ENCODE measurements at places on chromosomes 2 and 18. TPM values are rescaled to one million over a fixed set of nuclear protein-coding genes. Genes with fewer than 3 reads are reported as not detected.

GRCh38 chr2:231190531-231191197 is 7.8 kb upstream of the ARMC9 start:
- DNase-seq: peak; percentile 86

- no peak for DNase-seq
Observed at GRCh38 chr2:602571-603359, 74.4 kb downstream of the TMEM18 start.

- DNase-seq: no peak
Observed at GRCh38 chr18:6056171-6056910, 161.0 kb upstream of the TMEM200C start.

- DNase-seq: no peak
Observed at GRCh38 chr2:74039611-74040010, 54.9 kb downstream of the TET3 start.

DNA sequence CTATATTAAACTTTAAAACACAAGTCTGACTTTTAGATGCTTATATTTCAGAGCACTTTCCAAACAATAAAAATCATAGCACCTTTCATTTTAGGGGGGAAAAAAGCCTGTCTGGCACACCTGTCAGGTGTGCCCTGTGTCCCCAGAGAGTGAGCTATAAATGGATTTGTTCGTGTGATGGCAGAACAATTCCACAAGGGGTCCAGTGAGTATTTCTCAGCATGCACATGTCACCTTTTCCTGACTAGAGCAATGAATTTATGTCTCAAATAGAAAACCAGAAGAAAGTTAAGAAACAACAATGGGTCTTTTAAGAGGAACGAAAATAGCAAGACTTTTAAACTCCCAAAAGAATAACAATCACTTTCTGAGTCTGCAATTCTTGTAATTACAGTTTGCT is 55.9 kb downstream of the ACVR1C start:
- DNase-seq: no peak

GRCh38 chr2:128779301-128780095 is 460.8 kb upstream of the HS6ST1 start:
- DNase-seq: no peak

DNA sequence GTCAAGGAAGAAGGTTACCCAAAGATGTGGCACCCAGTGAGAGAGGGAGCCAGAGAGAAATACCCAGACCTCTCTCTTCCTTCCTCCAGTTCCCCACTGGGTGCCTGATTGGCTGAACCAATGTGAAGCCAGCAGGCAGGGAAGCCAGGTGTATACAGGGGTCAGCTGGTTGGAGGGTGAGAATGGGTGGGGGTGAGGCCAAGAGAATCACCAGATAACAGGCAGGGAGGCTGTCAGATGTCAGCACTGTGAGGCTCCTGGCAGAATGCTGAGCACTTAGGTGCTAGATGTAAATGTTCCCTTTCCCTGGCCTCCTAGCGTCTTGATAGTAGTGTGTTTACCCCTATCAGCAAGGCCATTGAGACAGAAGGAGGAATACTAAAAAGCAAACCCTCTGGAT is 104.0 kb upstream of the MGAT5 start:
- DNase-seq: no peak

- DNase-seq: no peak
Observed at GRCh38 chr2:44715671-44716081, 225.8 kb upstream of the SIX3 start.

- DNase-seq: peak; percentile 50
Observed at GRCh38 chr2:200156166-200156835, 150.2 kb upstream of the SPATS2L start.

- no peak for DNase-seq
Observed at GRCh38 chr18:42268186-42268725, 313.2 kb downstream of the PIK3C3 start.

DNA sequence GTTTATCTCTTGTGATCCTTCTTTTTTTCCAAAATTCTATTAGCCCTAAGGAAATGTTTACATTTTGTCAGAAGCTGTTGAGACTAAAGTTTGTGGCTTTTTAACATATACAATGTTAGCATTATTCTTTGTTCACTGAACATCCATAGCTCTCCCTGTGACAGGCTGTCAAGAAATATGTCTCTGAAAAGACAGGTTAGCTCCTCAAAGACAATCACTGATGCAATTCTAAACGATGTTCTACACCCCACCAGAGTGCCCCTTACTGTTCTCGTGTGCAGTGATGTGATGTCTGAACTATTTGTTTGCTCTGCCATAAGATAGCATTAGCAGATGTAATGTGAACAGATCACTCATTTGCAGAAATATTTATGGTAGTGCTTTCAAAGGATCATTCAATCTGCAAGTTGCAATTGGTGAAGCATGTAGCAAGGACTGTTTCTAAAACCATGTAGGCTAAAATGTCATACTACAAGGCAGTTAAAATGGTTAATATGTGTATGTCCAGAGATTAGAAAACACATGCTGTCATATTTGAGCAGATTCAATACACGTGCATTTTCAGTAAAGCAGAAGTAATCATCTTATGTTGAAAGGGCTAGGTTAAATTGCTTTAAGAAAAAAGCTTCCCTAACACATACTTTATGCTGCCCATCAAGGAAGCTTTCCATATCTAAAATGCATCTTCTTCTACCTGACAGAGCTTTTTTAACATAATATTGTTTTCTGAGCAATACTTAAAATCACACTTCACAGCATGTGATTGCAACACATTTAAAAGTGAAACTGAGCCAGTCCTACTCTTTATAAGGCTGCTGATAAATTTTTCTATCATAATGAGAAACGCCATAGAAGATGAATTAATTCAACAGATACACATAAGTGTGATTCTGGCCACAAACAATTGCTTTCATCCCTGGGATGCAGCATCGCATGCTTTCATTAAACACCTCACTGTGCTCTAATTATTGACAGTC is 285.7 kb upstream of the UBE2E3 start:
- no peak for DNase-seq

Gene AQP4
- 0.40 TPM for total RNA-seq

- DNase-seq: no peak
Observed at GRCh38 chr2:228673876-228674554, 492.5 kb upstream of the SPHKAP start.

DNA sequence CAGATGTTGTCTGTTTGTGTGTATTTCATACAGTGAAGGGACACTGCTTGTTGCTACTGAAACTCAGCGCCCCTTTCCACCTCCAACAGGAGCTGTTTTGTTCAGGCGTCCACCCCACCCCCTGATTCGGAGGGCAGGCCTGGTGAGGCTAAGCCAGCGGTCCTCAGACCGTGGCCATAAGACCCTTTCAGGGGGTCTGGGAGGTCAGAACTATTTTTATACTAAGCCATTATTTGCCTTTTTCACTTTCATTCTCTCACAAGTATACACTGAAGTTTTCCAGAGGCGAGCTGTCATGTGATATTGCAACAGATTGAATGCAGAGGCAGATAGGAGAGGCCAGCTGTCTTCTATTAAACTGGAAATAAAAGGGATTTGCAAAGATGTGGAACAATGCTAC is 39.7 kb upstream of the IGFBP5 start:
- DNase-seq: peak; percentile 81

GRCh38 chr2:51624995-51625394 is 593.1 kb upstream of the NRXN1 start:
- DNase-seq: no peak

Gene AQP12B
- not detected for total RNA-seq

DNA sequence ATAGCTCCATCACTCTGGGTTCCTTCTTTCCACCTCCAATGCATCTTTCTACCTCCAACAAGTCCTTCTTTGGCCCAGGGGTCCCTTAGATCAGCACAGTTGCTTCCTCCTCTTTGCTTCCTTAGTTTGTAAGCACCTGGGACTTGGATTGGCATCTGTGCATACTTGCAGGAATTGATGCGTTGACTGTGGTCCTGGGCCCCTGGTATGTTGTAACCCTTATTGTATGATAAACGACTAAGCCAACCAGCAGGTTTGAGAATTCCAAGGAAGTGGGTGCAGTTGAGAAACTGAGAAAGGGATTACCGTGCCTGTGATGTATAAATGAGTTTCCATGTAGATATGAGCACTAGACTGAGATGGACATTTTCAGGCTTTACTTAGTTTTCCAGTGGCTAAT is 55.9 kb downstream of the ARHGAP28 start:
- DNase-seq: no peak

Gene GPR148
- not detected for total RNA-seq

Gene VWC2L
- 0.21 TPM for total RNA-seq

DNA sequence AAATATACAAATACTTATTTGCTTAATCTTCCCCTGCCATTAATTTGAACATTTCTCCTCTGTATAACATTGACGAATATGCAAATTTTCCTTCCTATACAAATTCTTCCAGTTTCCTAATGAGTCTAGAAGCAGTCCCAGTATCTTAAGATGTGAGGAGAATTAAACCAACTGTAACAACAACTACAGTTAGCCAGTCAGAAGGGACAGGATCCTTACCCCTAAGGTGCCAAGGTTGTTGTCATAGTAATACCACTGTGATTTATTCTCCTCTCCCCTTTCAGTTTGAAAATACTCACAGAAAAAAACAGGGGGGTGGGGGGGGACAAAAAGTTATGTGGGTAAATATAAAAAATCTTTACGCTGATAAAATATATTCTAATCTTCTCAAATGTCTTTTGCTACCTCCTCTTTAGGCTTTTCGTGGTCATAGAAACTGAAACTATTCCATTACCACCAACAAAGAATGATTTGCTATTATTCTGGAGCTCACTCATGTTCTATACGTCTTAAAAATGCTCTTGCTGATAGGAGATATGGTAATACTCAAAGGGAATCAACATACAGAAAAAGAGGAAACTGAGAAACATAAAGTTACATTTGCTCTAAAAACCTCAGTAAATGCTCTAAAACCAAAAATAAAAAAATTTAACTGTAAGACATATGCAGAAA is 107.6 kb downstream of the MEMO1 start:
- DNase-seq: no peak

- no peak for DNase-seq
Observed at GRCh38 chr2:31748041-31748440, 167.3 kb upstream of the SRD5A2 start.

DNA sequence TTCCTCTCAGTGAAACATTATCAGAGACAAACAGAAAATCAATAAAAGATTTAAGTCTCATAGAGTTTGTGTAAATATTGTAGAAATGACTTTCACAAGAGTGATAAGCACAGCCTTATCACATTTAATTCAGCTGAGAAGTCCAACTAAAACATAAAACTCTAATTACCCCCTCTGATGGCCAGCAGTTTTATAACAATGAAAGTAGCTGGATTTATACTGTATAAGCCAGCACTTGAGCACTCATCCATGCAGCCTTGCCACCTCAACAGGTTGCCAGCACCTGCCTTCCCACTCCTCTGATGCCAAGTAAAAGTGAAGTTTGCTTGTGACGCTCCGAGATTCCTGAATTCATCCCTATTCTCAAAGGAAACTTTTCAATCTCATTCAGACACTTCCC is 103.0 kb upstream of the STK39 start:
- no peak for DNase-seq

Gene CAMKMT
- total RNA-seq: 17.4 TPM

DNA sequence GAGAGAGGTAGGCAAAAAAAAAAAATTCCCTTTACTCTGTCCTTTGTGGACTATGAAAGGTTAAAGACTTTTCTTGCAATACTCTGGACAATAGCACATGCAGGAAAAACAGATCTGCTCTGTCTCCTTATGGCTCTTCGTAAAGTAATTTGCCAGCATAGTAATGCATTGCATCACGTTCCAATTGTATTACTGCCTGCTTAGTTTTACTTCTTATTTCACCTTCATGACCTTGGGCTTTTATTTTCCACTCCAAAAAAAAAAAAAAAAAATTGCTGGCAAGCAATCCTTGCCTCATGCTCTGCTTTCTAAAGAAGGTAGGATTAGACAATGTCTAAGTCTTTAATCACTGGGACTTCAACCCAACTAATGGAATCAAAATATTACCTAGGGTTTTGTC is 1802.7 kb downstream of the SUCLG1 start:
- no peak for DNase-seq

Gene DES
- 933 TPM for total RNA-seq

- no peak for DNase-seq
Observed at GRCh38 chr2:166926657-166927056, 38.4 kb downstream of the XIRP2 start.

- DNase-seq: no peak
Observed at GRCh38 chr2:121489284-121489683, 41.4 kb upstream of the RNU4ATAC start.

Gene STARD6
- not detected for total RNA-seq

DNA sequence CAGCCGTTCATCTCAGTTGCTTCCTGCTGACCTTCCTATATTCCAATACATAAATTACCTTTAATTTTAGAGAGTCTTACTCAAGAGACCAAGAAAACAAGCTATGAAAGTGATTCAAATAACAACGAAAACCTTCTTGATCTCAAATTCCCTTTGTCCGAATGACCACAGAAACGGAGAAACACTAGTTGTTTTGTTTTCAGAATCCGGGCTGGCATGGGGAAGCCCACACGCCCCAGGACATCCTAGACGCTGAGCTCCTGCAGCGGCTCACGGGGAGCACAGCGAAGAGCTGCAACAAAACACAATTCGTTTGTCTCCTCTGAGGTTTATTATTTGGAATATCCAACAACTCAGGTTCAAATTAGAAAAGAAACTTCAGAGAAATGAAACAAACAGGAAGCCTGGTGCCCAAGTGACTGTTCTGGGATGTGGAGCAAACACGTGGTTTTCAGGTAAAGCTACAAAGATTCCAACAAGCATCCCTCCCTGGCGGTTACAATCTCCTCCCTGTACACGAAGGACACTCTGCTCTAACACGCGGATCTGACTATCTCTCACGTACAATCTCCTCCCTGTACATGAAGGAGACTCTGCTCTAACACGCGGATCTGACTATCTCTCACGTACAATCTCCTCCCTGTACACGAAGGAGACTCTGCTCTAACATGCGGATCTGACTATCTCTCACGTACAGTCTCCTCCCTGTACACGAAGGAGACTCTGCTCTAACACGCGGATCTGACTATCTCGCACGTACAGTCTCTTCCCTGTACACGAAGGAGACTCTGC is 237.5 kb downstream of the TWIST2 start:
- DNase-seq: no peak

Gene LCT
- total RNA-seq: not detected

Gene HEATR5B
- total RNA-seq: 17.9 TPM

DNA sequence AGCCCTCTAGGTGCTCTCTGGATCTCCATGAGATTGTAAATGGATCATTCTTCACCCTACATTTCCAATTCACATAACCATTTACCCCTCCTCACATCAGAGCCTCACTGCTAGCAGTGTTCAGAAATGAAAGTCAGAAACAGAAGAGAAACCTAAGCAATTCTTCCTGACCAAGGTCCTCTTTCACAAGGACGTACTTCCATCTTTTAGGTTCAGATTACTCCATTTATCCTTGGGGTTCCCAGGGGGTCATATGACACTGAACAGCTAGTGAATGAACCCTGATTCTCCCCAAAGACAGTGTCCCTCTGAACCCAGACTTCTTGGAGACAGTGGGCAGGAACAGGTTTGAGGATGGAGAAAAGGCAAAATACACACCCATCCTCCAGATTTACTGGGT is 12.9 kb upstream of the MARCO start:
- DNase-seq: no peak

Gene SERPINB3
- total RNA-seq: not detected

Gene MCM6
- 16.6 TPM for total RNA-seq

Gene PREB
- total RNA-seq: 91.0 TPM

- DNase-seq: no peak
Observed at GRCh38 chr2:43007901-43008300, 215.5 kb upstream of the HAAO start.
